ENCODE measurements at places on chromosomes 11 and 22. TPM values are rescaled to one million over a fixed set of nuclear protein-coding genes. Genes with fewer than 3 reads are reported as not detected.

The MYBPC3 gene
- not detected for total RNA-seq

The CNIH2 gene
- total RNA-seq, result 2.5 TPM

The CSF2RB gene
- total RNA-seq, result 0.08 TPM

GRCh38 chr11:74615311-74615710, 22.9 kb downstream of the POLD3 start:
- H3K4me1 ChIP-seq, result peaks cover 21% of the 10 kb centered on the region
- no peaks in the 10 kb centered on the region for H3K27me3 ChIP-seq
- peaks cover 7% of the 10 kb centered on the region for H3K36me3 ChIP-seq
- DNase-seq, result no peak
- no peak overlapping the region for H3K4me3 ChIP-seq

DNA sequence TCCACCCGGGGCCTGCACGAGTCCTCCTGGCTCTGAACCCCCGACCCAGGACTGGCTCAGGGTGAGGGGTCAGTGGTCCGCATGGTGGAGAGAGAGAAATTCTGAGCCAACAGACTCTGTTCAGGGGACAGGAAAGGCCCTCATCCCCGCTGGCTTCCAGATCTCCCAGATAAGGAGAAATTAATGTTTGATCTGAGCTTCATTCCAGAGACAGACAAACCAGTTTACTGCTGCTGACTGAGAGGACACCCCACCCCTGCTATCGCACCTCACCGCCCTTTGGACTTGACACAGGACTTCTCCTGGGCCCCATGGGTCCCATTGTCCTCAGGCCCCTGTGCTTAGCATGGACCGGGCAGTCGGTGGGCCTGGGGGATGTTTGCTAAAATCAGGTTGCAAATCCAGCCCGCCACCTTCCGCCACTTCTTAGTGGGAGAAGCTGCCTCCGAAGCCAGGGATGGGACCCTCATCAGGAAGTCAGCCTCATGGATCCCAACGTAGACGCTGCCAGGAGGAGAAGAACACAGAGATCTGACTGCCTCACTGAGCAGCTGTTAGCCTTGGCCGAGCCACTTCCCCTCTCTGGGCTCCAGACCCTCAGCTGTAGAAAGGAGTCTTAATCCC, 11.2 kb upstream of the UPK3A start:
- no peak overlapping the region for H3K27ac ChIP-seq
- H3K27me3 ChIP-seq, result no peaks in the 10 kb centered on the region
- peaks cover 13% of the 10 kb centered on the region for H3K4me1 ChIP-seq
- DNase-seq, result no peak
- no peaks in the 10 kb centered on the region for H3K36me3 ChIP-seq

DNA sequence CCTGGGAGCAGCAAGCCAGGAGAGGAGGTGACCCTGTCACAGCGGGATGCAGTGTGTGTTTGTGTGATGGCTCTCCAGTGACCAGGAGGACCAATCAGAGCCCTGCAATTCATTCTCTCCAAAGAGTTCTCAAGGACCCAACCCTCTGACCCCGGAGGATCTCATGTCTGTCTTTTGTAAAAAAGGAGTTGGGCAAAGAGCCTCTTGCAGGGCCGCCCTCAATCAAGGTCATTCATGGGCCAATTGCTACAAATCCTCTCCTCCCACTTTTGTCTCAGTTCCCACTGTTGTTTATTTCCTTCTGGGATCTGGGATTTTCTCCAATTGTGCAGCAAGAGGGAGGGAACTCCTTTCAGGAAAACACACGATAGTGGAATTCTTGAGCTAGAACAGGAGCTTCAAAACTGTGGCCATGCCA, 4.0 kb downstream of the TECTA start:
- H3K4me3 ChIP-seq, result no peak overlapping the region
- no peaks in the 10 kb centered on the region for H3K36me3 ChIP-seq
- no peaks in the 10 kb centered on the region for H3K27me3 ChIP-seq
- no peak for DNase-seq

GRCh38 chr22:43147821-43148220, 3.5 kb upstream of the TSPO start:
- H3K36me3 ChIP-seq, result no peaks in the 10 kb centered on the region
- peaks cover 18% of the 10 kb centered on the region for H3K4me1 ChIP-seq
- H3K4me3 ChIP-seq, result no peak overlapping the region
- H3K27me3 ChIP-seq, result no peaks in the 10 kb centered on the region

All from chondrocyte (in vitro differentiated cells).